T-helper 2 cell treated with Interferon-gamma antibody and Interleukin-4, amounts not matched to agents 5 μg/mL and 100 μg/mL, for 36 hours (primary cell): ENCODE measurements at places on chromosomes 2 and 18.

GRCh38 chr18:657311-658000 is at the start of gene TYMS:
TYMS (plus strand) TSS chr18:657653; CDS start chr18:657743, 90 bp downstream.
- peak; percentile 64 for DNase-seq

DNA sequence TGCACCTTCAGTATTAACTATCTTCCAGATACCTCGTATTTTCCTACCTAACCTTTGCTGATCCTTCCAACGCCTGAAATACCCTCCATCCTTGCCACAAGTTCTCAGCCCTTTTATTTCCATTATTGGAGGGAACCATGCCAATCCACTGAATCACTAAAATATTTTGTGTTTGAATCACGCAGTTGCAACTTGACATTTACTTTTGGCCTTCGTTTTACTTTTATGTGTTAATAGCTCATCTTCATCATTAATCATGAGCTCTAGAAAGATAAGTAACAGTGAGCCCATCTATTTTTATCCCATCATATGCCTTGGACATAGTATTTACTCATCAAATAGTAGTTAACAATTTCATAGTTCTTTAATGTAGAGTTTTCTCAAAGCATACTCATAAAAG is 463.2 kb downstream of the THSD7B start:
- no peak for DNase-seq

DNA sequence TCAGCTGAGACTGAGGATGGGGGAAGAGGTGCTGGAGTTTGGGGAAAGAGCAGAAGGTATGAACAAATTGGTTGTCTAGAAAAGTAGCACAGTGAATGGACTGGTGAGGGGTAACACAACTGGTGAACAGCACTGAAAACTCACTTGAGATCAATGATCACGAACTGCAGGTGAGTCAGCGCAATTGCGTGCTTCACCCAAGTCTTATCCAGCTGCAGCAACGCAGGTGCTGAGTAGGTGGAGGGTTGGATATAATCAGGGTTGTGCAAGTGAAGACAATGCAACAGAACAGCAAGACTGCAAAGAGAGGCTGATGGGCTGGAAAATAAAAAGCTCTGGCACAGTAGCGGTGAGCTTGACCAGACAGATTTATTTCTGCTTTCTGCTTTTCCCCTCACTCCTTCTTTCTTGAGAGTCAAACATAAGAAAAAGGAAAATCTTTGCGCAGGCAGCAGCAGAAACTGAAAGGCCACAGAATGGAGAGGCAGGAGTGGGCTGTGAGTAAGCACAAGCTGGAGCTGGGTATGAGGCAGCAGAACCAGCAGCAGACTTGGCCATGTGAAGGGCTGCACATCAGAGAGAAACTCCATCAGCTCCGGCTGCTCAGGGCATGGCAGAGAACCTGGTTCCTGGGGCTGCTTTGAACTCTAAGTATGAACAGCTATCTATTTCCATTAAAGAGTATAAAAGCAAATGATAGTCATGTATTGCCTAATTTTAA is 99.4 kb upstream of the ARL5A start:
- no peak for DNase-seq

DNA sequence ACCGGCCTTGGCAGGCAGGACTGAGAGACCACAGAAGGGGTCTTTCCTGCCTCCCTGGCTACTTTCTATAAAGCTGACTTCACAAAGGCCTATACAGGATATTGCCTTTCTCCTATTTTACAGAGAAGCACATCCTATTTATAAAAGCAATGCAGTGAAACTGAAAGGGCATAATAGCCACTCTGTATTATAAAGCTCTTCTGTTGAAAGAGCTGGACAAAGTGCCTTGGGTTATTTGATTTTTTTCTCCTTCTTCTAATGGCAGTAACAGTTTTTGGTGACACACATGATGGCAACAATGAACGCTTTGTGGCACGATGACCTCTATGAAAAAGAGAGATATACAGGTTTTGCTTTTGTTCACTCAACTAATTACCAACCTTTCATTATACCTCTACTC is 281.1 kb downstream of the ZNF516 start:
- DNase-seq, result no peak

GRCh38 chr2:47177043-47177565 is 22.0 kb upstream of the STPG4 start:
- no peak for DNase-seq

DNA sequence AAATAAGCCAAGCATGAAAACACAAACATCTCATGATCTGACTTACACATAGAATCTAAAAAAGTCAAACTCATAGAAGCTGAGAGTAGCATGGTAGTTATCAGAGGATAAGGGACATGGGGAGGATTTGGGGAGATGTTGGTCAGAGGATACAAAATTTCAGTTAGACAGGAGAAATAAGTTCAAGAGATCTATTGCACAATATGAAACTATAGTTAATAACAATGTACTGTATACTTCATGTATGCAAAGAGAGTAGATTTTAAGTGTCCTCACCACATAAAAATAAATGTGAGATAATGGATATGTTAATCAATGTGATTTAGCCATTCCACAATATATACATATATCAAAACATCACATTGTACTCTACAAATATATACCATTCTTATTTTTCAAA is 10.0 kb upstream of the ASNSD1 start:
- DNase-seq, result no peak

DNA sequence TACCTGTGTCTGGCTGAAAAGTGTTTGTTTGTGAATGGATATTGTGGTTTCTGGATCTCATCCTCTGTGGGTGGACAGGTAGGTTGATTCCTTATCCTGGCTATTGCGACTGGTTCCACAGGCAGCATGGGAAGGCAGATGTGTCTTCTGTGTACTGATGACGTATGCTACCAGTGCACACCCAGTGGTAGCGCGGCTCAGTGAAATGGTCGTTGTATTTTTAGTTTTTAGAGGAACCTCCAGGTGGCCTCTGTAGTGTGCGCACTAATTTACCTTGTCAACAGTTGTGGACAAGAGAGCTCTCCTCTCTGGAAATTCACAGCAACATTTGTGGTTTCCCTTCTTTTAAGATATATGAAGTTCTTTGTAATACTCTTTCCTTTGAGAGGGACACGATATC is 52.5 kb downstream of the CCDC74A start:
- DNase-seq, result no peak

- no peak for DNase-seq
Measured at GRCh38 chr2:145016711-145017110, 496.8 kb upstream of the ZEB2 start.

GRCh38 chr2:212537726-212538304 is 787 bp downstream of the ERBB4 start:
- no peak for DNase-seq

- DNase-seq, result no peak
Measured at GRCh38 chr2:64609942-64610281, 43.8 kb downstream of the SERTAD2 start.

- no peak for DNase-seq
Measured at GRCh38 chr2:108351889-108352288, 25.9 kb upstream of the SULT1C4 start.

DNA sequence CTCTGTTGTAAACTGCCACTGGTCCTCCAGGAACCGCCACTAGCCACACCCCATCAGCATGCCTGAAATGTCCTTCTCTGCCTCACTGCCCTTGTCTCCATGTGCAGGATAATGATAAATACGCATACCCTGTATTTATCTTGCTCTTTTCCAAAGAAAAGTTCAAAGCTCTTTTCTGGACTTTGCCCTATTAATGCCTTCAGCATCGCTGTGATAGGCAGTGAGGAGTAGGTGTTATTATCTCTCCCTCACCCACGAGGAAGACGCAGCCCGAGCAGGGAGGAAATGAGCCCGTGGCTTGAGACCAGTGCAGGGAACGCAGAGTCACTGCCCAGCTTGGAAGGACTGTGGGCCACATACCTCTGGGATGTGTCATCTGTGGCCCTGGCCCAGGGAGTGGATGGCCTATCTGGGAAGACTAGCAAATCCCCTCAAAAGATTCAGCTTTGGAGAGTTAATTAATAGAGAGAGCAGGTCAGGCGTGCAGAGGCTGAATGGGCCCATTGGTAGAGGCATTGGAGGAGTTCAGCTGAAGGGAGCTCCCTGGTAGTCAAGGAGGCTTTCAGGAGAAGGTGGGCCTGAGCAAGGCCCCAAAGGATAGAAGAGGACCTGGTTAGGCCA is 39.5 kb upstream of the MCFD2 start:
- DNase-seq, result no peak

- DNase-seq, result no peak
Measured at GRCh38 chr2:223042704-223043118, 9.3 kb upstream of the KCNE4 start.

- no peak for DNase-seq
Measured at GRCh38 chr18:48693625-48694262, 154.9 kb downstream of the CTIF start.

- no peak for DNase-seq
Measured at GRCh38 chr2:196046123-196046917, 22.3 kb downstream of the DNAH7 start.

GRCh38 chr2:108612514-108613183 is 78.4 kb downstream of the LIMS1 start:
- DNase-seq, result peak; percentile 73

- no peak for DNase-seq
Measured at GRCh38 chr2:10274376-10274775, 28.3 kb upstream of the HPCAL1 start.

DNA sequence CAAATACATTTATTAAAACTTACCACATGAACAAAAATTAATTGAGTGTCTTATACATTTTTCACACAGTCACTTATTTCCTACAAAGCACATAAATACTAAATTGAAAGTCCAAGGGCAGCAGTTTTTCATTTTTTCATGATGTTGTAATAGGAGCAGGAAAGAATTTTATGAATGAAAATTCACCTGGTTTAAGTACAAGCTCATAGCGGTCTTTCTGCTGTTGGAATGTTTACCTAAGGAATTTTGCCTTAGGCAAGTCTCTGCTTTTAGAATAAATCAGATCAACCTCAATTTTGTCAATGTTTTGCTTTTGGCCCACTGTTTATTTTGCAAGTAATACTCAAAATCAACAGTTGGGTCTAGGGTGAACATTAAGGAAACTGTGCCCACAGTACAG is 40.0 kb downstream of the ETAA1 start:
- no peak for DNase-seq
